Activated CD4-positive, alpha-beta T cell treated with anti-CD3 and anti-CD28 coated beads, Interleukin-2, amount 50 U/mL, for 16 hours (primary cell): ENCODE measurements at places on chromosomes 2 and 18.

- no peak for DNase-seq
Observed at GRCh38 chr18:32920796-32921787, 148.3 kb upstream of the KLHL14 start.

DNA sequence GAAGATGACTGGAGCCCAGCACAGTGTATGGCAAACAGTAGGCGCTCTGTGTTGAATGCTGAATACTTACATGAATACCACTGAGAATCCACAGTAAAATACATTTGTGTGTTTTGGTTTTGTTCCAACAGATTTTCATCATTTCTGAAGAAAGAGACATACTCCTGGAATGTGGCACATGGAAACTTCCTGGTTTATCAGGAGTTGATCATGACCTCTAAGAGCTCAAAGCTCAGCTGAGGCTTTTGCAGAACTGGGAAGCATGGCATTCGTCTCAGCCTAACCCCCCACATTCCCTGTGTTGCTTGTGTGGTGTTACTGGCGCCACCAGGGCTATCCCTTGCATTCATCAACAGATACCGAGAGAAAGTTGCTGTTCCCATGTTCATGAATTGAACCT, 316.9 kb upstream of the REV1 start:
- DNase-seq: no peak

GRCh38 chr2:240124651-240125030, 11.5 kb downstream of the COPS9 start:
- DNase-seq: no peak

- no peak for DNase-seq
Observed at GRCh38 chr2:177164131-177164530, 48.5 kb upstream of the HNRNPA3 start.

DNA sequence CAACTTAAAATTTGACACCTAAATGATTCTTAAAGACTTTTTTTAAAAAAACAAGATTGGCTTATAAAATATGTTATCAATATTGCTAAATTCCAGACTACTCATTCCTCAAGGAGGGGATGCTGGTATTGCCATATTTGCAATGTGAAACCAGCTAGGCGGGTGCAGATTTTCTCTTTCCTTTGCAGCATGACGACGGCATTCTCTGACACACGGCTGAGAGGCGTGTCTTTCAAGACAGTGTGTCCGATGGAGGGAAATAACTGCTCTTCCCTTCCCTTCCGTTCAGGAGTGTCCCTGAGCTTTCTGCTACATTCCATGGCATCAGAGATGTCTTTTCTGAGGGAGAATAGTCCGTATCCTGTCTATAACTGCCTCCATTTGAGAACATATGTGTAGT, 38.2 kb upstream of the CNGA3 start:
- no peak for DNase-seq

- DNase-seq: no peak
Observed at GRCh38 chr2:4539121-4539520, 835.7 kb downstream of the DCDC2C start.

GRCh38 chr2:221034026-221034701, 537.9 kb downstream of the EPHA4 start:
- DNase-seq: no peak

DNA sequence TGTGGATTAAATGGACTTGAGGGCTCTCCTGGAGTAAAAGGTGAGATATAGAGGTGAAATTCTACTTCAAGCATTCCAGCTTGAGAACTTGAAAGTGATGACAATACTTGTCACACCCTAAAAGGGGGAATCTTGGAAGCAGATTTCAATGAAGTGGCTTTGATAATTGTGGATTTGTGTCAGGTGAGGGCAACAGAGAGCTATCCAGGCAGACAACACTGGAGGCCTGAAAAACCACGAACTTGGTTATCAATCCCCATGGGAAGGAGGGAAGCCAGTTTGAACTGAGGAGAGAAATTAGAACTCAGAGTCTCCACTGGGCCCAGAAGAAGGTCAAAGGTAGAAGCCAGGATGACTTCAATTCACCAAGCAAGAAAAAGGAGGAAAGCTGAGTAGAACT, 263.9 kb downstream of the FIGN start:
- DNase-seq: no peak

DNA sequence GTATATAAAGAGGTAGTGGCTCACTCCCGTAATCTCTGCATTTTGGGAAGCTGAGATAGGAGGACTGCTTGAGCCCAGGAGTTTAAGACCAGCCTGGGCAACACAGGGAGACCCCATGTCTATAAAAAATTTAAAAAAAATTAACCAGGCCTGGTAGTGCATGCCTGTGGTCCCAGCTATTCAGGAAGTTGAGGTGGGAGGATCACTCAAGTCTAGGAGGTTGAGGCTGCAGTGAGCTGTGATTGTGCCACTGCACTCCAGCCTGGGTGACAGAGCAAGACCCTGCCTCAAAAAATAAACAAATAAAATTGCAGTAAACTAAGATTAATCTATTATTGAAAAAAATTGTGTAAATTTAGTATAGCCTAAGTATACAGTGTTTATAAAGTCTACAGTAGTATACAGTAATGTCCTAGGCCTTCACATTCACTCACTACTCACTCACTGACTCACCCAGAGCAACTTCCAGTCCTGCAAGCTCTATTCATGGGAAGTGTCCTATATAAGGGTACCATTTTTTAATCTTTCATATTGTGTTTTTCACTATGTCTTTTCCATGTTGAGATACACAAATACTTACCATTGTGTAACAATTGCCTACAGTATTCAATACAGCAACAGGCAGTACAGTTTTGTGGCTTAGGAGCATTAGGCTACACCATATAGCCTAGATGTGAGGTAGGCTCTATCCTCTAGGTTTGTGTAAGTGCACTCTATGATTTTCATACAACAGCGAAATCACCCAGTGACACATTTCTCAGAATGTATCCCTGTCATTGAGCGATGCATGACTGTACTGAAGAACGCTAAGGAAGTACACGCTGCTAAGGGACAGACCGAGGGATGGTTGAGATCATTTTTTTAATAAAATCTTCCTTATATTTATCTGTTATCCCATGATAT, 10.4 kb upstream of the MAP4K3 start:
- no peak for DNase-seq

DNA sequence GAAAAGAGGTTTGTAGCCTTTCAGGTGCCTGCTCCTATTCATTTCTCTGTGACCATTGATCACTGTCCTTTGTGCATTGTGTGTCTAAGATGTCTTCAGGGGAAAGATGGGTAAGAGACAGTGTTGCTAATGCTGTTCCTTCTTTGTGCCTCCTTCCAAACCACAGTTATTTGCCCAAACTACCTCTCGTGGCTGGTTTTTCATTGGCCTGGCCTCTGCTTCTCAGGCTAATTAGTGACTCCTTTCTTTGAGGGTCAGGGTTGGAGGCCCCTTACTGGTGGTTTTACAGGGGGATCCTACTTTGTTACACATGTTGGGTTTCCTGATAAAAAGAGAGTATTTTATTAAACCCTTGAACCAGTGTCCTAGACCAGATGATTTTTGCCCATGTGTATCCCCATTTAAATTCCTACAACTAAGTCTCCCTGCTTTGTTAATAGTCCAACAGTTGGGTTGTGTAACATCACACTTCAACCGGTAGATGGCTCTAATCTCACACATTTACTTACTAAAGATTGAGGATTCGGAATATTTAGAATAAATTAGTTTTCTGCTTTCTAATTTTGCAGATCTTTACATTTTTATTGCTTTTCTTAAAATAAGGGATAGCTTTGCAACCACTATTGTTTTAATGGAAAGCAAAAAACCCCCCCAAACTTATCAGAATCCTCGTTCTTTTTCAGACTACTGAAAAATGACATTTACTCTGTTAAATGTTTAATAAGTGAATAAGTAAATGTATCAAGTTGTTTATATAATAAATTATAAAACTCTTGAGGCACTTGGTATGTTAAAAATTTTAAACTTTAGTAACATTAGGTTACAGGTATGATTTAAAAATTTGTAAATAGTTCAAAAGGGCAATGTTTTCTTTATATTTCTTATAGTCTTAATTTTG, 2.4 kb downstream of the MARS2 start:
- peak; percentile 39 for DNase-seq

GRCh38 chr2:70896765-70897202, 38.9 kb upstream of the ATP6V1B1 start:
- no peak for DNase-seq

GRCh38 chr18:22032392-22032961, 136.9 kb upstream of the GATA6 start:
- DNase-seq: no peak

DNA sequence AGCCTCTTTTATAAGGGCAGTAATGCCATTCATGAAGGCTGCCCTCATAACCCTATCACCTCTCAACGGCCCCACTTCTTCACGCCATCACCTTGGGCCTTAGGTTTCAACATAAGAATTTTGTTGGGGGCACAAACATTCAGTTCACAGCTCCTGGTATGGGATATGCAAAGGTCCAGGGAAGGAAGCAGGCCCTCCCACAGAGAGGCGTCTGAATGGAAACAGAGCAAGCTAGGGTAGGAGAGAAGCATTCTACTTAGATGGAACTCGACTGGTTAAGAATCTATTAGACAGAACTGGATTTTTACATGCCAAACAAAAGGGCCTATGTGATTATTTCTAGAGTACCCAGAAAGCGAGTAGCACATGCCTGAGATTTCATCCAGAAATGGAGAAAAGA, 42.8 kb downstream of the PROKR1 start:
- no peak for DNase-seq

- DNase-seq: peak; percentile 62
Observed at GRCh38 chr2:26086155-26086637, 52.3 kb downstream of the RAB10 start.

- DNase-seq: peak; percentile 25
Observed at GRCh38 chr2:159807183-159808031, 9.4 kb upstream of the CD302 start.

DNA sequence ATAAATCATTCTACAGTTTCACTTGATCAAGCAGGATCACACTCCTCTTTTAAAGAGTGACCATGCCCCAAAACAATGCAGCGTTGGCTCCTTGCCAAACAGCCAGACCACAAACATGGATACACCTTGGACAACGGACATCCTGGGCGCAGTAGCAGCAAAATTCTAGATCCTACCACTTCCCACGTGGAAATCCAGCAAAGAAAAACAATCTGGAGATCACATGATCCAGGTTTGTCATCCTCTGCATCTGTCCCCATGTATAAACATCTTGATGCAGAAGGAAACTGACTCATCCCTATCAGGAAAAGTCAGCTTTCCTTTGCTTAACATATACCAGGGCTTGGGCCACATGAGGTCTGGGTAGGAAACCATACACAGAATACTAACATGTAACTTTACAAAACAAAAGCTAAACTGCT, 53.1 kb downstream of the ZNF521 start:
- no peak for DNase-seq

DNA sequence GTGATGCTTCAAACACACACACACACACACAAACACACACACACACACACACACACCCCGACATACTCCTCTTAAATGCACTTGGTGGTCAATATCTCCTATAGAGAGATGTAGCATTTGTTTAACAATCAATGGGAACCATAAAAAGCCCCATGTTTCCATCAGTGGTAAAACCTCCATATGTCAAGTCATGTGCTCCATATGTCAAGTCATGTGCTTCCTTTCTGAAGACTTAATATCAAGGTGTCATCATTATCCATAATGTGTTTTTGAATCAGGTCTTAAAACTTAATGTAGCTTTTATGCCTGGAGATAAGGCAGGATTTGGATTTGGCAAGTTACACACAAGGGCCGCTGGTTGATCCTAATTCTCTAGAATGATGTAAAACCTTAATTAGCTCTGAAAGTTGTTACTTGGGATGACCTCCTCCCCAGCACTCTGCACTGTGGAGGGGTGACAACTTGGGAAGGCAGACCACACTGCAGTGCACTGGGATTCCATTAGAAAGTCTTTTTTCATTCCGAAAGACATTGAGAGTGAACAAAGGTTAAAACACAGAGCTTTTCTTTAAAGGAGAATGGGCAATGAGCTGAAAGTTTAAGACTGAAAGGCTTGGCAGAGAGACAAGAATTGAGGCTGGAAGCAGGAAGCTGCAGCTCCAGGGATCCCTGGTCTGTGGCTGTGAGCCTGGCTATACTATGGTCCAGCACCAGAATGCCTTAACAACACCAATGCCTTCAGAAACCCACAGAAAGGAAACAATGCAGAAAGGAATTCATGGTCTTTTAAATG, 26.4 kb downstream of the ALK start:
- DNase-seq: no peak

GRCh38 chr2:215851696-215852095, 161.7 kb downstream of the MREG start:
- no peak for DNase-seq

DNA sequence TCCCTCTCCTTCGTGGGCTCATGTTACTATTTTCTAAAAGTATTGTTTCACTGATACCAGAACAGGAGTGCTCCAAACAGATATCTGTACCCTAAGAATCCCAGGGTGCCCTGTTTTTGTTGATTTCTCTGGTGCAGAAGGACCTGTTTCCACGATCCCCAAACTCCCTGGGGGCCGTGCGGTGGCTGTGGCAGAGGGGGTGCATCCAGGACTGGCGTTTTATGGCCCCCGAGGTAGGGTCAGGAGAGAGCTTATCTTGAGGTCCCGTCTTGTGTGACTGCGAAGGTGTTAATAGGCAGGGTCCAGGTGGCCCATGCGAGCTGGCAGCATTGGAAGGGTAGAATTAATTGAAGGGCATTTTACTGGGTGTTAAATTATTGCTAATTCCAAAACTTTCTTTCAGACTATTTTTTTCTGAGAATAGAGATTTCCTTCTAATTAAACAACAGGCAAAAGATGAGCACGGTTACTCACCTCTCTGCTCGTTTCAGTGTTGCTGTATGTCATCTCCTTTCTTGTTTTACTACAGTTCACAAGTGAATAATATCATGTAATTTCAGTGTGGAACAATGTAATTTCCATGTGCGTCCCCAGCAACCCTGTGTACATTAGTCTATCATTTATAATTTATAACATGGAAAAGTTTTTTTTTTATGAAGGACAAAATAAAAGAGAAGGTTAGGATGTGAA, 8.2 kb downstream of the TWIST2 start:
- DNase-seq: no peak

DNA sequence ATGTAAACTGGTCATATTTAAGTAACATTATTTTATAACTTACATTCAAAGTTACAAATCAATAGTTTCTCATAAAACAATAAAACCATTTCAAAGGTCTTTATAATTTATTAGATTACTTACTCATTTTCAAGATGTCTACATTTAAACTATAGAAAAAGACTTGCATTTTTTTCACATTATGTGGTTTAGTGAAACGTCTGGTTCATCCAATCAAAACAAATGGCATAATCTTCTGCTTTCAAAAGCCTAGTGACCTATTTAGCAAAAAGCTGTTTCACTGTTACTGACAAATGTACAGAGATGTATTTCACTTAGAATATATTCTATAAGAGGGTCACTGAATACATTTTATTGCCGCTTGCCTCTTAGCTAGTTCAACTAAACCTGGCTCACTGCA, 49.3 kb upstream of the MCM6 start:
- DNase-seq: no peak

DNA sequence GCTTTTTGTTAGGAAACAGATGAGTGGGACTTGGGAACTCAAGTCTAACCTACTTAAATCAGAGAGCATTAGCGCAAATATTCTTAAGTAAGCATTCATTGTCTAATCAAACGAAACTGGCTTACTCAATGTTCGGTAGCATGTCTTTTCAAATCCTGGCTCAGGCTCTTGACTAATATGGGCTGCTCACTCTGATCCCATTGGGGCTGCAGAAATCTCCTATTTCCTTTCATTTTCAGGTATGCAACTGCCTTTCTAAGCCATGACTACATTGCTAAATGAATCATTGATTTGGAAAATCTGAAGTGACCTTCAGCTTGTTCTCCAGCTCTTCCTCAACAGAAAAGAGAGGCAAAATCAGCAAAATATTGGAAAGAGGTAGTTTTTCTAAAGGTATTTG, 2084.4 kb upstream of the PIK3C3 start:
- no peak for DNase-seq

GRCh38 chr2:26605195-26605998, 35.8 kb downstream of the CIB4 start:
- peak; percentile 44 for DNase-seq
